ENCODE measurements at places on chromosomes 13 and 19.
A peak's percentile ranks its signal among the peaks of the same experiment; 100 is the strongest.

GRCh38 chr19:33032218-33032781, 32.4 kb downstream of the RHPN2 start:
- no peak for DNase-seq

- DNase-seq = peak; percentile 79
Measured at GRCh38 chr13:47039106-47039505, 142.3 kb upstream of the HTR2A start.

DNA sequence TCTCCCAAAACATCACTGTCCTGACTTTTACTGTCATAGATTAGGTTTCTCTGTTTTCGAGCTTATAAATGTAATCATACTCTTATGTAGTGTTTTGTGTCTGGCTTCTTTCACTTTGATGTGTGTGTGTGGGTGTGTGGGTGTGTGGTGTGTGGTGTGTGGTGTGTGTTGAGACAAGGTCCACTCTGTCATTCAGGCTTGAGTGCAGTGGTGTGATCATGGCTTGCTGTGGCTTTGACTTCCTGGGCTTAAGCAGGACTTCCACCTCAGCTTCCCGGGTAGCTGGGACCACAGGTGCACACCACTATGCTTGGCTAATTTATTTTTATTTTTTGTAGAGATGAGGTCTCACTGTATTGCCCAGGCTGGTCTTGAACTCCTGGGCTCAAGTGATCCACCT, 59.6 kb downstream of the PDS5B start:
- DNase-seq = no peak

- no peak for DNase-seq
Measured at GRCh38 chr13:23579896-23580683, 9.9 kb downstream of the TNFRSF19 start.

Measured in HT1080 (cell line).